Glutamatergic neuron (in vitro differentiated cells): ENCODE measurements at places on chromosomes 5 and 9. TPM values are rescaled to one million over a fixed set of nuclear protein-coding genes. Genes with fewer than 3 reads are reported as not detected.

GRCh38 chr5:135476615-135477581 is 24.7 kb upstream of the TIFAB start:
- peaks cover 37% of the 10 kb centered on the region for H3K4me1 ChIP-seq
- H3K27ac ChIP-seq, result peak overlapping the region; percentile 89
- peak overlapping the region; percentile 81 for H3K4me3 ChIP-seq
- peaks cover 4% of the 10 kb centered on the region for H3K36me3 ChIP-seq
- peak; percentile 51 for DNase-seq

DNA sequence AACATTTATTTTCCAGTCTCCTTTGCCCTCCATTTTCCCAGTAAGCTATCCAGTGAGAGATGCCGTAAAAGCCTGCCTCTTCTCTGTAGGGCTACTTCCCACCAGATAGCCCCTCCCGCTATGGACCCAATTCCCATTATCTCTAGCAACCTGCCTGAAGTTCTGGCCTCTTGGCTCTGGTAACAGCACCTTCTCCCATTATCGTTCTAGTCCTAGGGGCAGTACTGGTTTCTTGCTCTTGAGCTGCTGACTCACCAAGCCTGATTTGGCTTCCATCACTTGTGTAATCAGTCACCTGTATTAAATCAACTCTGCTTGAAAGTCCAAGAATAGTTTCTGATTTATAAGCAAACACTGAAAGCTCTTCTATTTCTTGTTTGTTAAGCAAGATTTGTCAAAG is 42.8 kb upstream of the PARP8 start:
- H3K36me3 ChIP-seq, result no peaks in the 10 kb centered on the region
- no peaks in the 10 kb centered on the region for H3K27me3 ChIP-seq
- no peaks in the 10 kb centered on the region for H3K4me1 ChIP-seq
- H3K27ac ChIP-seq, result no peak overlapping the region
- H3K4me3 ChIP-seq, result no peak overlapping the region
- DNase-seq, result no peak

Gene NPR3
- not detected for total RNA-seq

Gene FASTKD3
- 7.4 TPM for total RNA-seq

GRCh38 chr5:98593418-98593817 is 180.0 kb upstream of the RGMB start:
- no peak overlapping the region for H3K27ac ChIP-seq
- H3K27me3 ChIP-seq, result no peaks in the 10 kb centered on the region
- peaks cover 9% of the 10 kb centered on the region for H3K36me3 ChIP-seq

- DNase-seq, result no peak
- H3K36me3 ChIP-seq, result peaks cover 6% of the 10 kb centered on the region
- H3K4me3 ChIP-seq, result no peak overlapping the region
Observed at GRCh38 chr5:757346-757930, 27.1 kb downstream of the ZDHHC11B start.

Gene DPM2
- total RNA-seq, result 35.3 TPM

DNA sequence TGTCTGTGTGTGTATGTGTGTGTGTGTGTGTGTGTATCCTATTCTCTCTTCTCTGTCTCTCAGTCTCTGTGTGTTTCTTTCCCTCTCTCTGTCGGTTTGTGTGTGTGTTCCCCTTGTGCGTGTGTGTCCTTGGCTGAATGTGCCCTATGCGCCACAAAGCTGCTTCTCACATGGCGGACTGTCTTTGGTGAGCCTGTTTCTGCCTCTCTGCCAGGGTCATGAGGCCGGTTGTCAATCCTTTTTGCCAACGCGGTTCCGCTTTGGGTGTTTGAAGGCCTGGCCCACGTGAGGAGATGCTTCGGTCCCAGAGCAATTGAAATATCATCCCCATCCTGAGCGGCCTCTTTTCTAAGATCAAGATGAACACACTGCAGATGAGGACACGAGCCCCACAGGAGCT is 476.0 kb downstream of the SPATA31A7 start:
- H3K36me3 ChIP-seq, result peaks cover 11% of the 10 kb centered on the region
- no peak for DNase-seq
- H3K27ac ChIP-seq, result no peak overlapping the region
- no peaks in the 10 kb centered on the region for H3K4me1 ChIP-seq
- no peak overlapping the region for H3K4me3 ChIP-seq

Gene ECM2
- total RNA-seq, result 0.20 TPM

GRCh38 chr5:121429761-121430160 is 421.9 kb upstream of the FTMT start:
- H3K4me3 ChIP-seq, result no peak overlapping the region
- H3K4me1 ChIP-seq, result no peaks in the 10 kb centered on the region
- no peak for DNase-seq
- no peak overlapping the region for H3K27ac ChIP-seq
- no peaks in the 10 kb centered on the region for H3K36me3 ChIP-seq

Gene UHRF2
- 54.2 TPM for total RNA-seq

Gene CDKN2B
- 0.93 TPM for total RNA-seq

DNA sequence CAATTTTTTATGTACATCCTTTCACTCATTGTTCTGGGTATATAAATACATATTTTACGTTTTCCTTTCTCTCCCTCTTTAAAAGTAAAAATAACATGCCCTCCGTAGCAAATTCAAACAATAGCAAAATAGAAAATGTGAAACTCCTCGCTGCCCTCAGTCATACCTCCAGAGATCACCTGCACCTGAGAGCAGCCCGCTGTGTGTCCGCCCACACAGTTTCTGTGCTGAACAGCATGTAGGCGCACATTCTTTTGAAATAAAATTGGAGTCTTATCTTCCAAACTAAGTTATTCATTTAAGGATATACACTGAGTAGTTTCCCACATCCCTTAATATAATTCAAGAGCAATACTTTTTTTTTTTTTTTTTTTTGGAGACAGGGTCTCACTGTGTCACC is 255.7 kb downstream of the AOPEP start:
- no peaks in the 10 kb centered on the region for H3K36me3 ChIP-seq
- H3K4me1 ChIP-seq, result no peaks in the 10 kb centered on the region
- H3K4me3 ChIP-seq, result no peak overlapping the region

DNA sequence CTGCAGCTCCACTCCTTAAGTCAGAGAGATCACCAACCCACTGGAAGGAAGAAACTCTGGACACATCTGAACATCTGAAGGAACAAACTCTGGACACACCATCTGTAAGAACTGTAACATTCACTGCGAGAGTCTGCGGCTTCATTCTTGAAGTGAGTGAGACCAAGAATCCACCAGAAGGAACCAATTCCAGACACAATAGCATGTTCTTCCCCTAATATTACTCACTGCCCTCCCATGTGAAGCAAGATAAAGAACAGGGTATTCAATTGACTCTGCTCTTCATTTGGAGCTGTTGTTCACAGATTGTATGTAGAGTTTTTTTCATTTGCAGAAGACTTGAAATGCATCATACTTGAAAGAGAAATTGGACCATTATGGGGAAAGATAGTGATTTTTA is 10.8 kb downstream of the SAXO1 start:
- H3K4me1 ChIP-seq, result no peaks in the 10 kb centered on the region
- H3K27ac ChIP-seq, result no peak overlapping the region
- H3K36me3 ChIP-seq, result no peaks in the 10 kb centered on the region
- H3K27me3 ChIP-seq, result peaks cover 4% of the 10 kb centered on the region
- H3K4me3 ChIP-seq, result no peak overlapping the region

- no peak overlapping the region for H3K27ac ChIP-seq
- H3K36me3 ChIP-seq, result no peaks in the 10 kb centered on the region
- H3K4me3 ChIP-seq, result no peak overlapping the region
- H3K4me1 ChIP-seq, result no peaks in the 10 kb centered on the region
Observed at GRCh38 chr5:168697034-168697720, 118.0 kb upstream of the PANK3 start.

GRCh38 chr5:175867587-175868347 is 3.6 kb upstream of the CPLX2 start:
- DNase-seq, result peak; percentile 62
- no peak overlapping the region for H3K27ac ChIP-seq
- no peaks in the 10 kb centered on the region for H3K36me3 ChIP-seq
- H3K4me3 ChIP-seq, result no peak overlapping the region
- H3K27me3 ChIP-seq, result peaks cover 8% of the 10 kb centered on the region

Gene C9orf85
- 11.1 TPM for total RNA-seq

Gene CBY3
- not detected for total RNA-seq

Gene KCNMB1
- total RNA-seq, result 0.29 TPM

Gene SLC23A1
- total RNA-seq, result not detected

DNA sequence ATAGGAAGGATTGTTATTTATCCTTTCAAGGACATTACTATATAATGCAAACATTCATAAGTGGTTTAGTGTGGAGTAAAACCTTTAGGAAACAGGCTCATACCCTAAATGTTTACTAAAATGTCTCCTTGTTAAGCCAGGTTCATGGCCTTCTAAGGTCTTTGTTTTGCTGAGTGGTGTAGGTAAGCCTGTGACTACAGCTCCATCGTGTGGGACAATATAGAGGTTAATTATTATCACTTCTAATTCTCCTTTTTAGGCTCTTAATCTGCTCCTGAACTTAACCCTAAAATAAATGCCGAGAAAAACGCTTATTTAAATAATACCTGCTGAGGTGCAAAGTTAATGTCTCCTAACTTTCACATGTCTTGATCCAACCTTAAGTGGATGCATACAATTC is 43.8 kb downstream of the SPINK5 start:
- no peaks in the 10 kb centered on the region for H3K36me3 ChIP-seq
- no peak overlapping the region for H3K4me3 ChIP-seq
- H3K4me1 ChIP-seq, result peaks cover 10% of the 10 kb centered on the region
- H3K27me3 ChIP-seq, result no peaks in the 10 kb centered on the region
- H3K27ac ChIP-seq, result no peak overlapping the region

Gene DMRTA1
- 30.1 TPM for total RNA-seq

Gene DAP
- 38.5 TPM for total RNA-seq

- H3K4me3 ChIP-seq, result no peak overlapping the region
- H3K36me3 ChIP-seq, result no peaks in the 10 kb centered on the region
- no peaks in the 10 kb centered on the region for H3K27me3 ChIP-seq
- no peak for DNase-seq
- peaks cover 4% of the 10 kb centered on the region for H3K4me1 ChIP-seq
- no peak overlapping the region for H3K27ac ChIP-seq
Observed at GRCh38 chr5:124180299-124180874, 566.1 kb downstream of the ZNF608 start.

DNA sequence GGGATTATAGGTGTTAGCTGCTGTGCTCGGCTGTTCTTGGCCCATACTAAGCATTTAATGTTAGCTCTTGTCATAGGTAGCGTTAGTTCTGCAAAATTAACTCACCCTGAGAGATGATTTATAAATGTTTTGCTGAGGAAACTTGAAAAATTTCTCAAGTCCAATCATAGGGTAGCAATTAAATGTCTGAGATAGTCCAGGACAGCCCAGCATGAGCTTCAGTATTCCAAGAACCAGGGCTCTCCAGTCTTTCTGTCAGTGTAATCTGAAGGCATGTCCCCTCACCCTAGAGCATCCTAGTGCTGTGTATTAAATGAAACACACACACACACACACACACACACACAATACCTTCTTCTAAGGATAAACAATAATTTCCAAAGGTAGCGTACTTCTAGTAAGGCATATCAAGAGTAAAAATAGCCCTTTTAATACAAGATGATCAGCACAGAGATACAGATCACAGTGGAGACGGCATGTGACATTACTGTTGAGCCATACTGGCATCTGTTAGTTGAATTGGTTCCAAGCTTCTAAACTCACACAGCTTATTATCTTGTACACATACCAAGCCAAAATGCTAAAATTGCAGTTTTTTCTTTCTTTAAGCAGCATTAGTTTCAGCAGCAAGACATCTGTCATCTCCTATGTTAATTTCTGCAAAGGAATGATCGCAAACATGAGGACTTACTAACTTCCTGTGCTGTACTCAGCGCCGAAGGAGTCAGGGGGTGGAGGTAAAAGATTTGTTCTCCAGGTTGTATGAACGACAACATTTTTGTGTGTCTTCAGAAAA is 46.3 kb upstream of the JMY start:
- DNase-seq, result no peak
- H3K36me3 ChIP-seq, result no peaks in the 10 kb centered on the region
- no peak overlapping the region for H3K4me3 ChIP-seq

DNA sequence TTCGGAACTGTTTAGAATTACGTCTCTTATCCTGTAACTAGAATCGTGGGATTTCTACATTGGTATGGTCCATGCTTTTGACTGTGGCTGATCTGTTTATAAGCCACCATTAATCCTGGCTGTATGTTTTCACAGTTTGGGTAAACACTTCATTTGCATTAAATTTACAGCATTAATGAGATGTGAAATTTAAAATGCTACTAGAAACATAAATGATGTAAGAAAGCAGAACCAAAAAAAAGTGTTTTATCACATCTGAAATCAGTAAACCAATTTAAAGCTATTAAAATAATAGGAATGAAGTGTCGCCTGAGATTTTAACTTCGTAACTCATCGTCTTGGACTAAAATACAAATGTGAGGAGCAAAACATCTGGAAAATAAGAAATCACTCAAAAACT is 201.7 kb downstream of the NFIB start:
- H3K4me3 ChIP-seq, result no peak overlapping the region
- H3K4me1 ChIP-seq, result no peaks in the 10 kb centered on the region
- H3K27ac ChIP-seq, result no peak overlapping the region
- DNase-seq, result no peak
- H3K36me3 ChIP-seq, result no peaks in the 10 kb centered on the region

DNA sequence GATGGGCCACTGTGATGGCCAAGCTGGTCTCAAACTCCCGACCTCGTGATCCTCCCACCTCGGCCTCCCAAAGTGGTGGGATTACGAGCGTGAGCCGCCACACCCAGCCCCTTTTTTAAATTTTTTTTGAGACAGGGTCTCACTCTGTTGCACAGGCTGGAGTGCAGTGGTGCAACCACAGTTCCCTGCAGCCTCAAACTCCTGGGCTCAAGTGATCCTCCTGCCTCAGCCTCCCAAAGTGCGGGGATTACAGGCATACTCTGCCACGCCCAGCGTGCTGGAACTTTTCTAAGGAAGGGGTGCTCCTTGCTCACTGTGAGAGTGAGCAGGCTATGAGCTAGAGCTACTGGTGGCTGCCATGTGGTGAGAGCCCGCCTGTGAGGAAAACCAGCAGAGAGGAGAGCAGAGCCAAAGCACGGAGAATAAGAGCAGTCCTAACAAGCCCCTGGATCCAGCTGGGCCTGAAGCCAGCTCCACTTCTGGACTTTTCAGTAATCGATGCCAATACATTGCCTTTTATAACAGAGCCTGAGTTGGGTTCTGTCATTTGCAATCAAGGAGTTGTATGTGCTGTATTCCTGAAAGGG is 75.5 kb upstream of the UNC5A start:
- peaks cover 9% of the 10 kb centered on the region for H3K36me3 ChIP-seq
- no peak overlapping the region for H3K27ac ChIP-seq
- DNase-seq, result no peak
- peaks cover 20% of the 10 kb centered on the region for H3K27me3 ChIP-seq
- peaks cover 36% of the 10 kb centered on the region for H3K4me1 ChIP-seq

Gene PKD2L2
- total RNA-seq, result not detected

Gene ADRA1B
- total RNA-seq, result 0.66 TPM

GRCh38 chr9:136650648-136651047 is 12.1 kb upstream of the EGFL7 start:
- no peak for DNase-seq
- H3K4me1 ChIP-seq, result peaks cover 8% of the 10 kb centered on the region
- H3K27me3 ChIP-seq, result no peaks in the 10 kb centered on the region
- no peak overlapping the region for H3K27ac ChIP-seq
- H3K36me3 ChIP-seq, result no peaks in the 10 kb centered on the region

Gene ASPN
- not detected for total RNA-seq

GRCh38 chr5:65695162-65695755 is 26.6 kb downstream of the SGTB start:
- H3K27ac ChIP-seq, result no peak overlapping the region
- no peak overlapping the region for H3K4me3 ChIP-seq
- DNase-seq, result no peak
- no peaks in the 10 kb centered on the region for H3K4me1 ChIP-seq
- no peaks in the 10 kb centered on the region for H3K36me3 ChIP-seq
